ENCODE measurements at places on chromosomes 11 and 22.

- DNase-seq: no peak
Observed at GRCh38 chr22:17114173-17114897, 6.8 kb downstream of the TMEM121B start.

DNA sequence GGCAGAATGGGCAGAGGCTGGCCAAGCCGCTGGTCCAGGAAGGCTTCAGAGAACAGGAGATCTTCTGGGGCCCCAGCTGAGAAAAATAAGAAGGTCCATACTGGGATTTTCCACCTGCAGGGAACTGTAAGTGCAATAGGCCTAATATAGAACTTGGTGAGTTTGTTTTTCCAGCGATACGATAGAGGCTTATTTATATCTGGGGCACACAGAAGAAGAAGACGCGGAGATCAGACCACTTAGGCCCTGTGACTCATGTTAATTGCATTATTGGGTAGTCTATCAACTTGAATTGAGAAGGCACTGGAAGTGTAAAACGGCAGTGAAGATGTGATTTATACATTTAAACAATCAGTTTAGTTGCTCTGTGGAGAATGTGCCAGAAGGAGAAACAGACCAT, 7.7 kb upstream of the SRSF8 start:
- no peak for DNase-seq

DNA sequence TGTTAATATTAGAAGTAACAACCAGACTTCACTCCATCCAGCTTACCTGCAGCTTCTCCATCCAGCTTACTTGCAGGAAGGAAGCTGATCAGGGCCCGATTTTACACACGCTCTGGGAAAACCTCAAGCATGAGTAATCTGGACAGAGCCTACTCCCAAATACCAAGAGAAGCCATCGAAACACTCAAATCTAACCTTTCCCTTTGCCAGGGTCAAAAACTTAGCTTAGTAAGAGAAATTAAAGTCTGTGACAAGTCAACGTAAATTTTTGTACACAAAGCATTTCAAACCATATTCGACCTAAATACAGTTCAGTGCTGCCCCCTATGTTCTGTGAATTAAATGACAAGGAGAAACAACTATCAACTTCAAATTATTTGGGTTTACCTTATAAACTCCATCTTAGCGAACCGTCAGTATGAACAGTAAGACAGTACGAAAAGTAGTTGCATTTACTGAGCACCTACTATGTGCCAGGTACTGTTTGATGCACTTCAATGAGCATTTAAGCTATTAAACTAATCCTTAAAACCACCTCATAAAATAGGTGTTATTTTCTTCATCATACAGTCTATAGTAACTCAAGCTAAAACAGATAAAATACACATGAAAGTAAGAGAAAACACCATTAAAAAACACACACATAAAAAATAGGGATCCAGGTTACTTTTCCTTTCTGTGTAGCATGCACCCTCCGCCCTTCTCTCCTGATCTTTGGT, 36.9 kb downstream of the ARFGAP3 start:
- DNase-seq: peak; percentile 43

- DNase-seq: no peak
Observed at GRCh38 chr11:111765320-111765983, 737 bp downstream of the PPP2R1B start.

- no peak for DNase-seq
Observed at GRCh38 chr22:42078469-42079318, 806 bp upstream of the SMDT1 start.

DNA sequence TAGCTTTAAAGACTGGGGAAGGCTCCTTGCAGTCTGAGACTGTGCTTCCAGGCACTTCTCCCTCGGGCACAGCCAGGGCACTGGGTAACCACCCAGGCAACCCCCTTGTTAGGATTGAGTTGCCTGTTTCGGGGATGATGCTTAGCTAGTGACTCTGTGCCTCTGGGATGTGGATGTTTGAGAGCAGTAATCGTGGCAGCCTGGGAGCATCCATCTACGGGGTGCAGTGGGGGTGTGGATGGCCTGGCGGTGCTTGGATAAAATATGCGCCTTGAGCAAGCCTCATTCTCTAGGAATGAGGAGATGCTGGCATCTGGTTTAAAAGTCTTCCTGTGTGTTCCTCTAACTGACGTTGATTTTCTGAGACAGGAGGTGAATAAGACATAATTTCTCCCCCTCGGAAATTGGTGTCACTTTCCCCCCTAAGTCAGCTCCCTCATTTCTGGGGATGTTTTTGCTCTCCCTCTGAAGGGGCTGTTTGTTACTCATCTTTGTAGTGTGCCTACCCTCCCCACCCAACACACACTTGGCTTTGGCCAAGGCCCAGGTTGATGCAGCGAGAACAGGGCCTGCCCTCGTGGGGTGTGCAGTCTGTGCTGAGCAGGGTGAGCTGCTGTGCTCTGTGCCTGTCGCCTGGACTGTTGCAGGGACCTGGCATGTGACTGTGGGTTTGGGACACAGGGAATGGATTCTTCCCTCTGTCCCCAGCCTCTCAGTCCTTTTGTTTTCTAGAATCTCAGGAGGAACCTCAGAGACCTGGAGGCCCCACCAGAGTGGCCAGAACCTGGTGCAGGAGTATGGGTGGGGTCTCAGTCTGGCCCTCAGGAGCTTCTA, 2.0 kb downstream of the GNAZ start:
- DNase-seq: peak; percentile 76

DNA sequence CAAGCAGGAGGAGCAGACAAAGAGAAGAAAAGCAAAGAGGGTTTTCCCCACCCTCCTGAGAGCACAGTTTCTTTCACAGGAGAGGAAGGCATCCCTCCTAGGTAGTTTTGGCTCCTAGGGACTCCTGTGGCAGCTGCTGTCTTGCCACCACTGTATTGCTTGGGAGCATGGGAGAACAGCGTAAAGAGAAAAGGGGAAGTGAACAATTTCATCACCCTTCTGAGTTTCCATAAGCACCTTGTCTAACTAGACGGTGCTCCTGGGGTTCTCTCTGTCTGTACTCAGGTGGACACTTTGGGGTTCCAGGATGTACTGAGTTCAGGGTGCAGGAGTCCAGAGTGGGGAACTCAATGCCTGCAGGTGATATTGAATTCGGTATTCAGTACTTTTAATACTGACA, 1430.5 kb downstream of the TBC1D22A start:
- no peak for DNase-seq

DNA sequence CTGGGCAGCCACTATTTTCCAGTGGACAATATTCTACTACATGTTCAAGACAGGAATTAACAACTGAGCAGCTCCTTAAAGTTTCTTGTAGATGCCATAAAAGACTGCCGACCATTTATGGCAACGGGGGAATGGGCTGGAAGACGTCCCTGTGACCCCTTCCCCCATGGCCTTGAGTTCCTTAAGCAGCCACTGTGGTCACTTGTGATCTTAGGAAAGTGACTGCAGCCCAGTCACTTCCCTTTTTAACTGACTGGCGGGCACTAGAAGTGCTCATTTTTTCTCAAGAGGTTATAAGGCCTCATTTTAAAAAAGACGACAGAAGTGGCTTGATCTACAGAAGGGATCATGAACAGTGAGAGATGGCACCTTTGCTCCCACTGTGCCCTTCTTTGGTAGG, 153.2 kb upstream of the NARS2 start:
- DNase-seq: no peak

- peak; percentile 14 for DNase-seq
Observed at GRCh38 chr11:48141475-48142122, 75.0 kb upstream of the OR4B1 start.

DNA sequence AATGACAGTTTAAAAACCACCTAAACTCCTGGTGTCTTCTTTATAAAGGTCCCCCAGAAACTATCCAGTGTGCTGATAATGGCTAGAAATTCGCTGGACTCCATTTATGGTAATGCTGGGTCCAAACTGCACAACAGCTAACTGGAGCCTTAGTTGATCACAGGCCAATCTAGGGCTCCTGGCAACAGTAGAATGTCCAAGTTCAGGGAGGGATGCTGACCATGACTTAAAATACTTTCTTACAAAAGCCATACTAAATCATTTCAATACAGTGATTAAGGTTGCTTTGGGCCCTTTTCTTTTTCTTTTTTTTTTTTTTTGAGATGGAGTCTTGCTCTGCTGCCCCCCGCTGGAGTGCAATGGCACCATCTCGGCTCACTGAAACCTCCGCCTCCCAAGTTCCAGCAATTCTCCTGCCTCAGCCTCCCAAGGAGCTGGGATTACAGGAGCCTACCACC, 14.5 kb upstream of the GAB2 start:
- no peak for DNase-seq

- DNase-seq: no peak
Observed at GRCh38 chr11:40188848-40189247, 1270.6 kb downstream of the LRRC4C start.

- no peak for DNase-seq
Observed at GRCh38 chr22:48890693-48891554, 936.7 kb downstream of the BRD1 start.

GRCh38 chr11:107598225-107599139, 7.5 kb downstream of the ELMOD1 start:
- DNase-seq: no peak

DNA sequence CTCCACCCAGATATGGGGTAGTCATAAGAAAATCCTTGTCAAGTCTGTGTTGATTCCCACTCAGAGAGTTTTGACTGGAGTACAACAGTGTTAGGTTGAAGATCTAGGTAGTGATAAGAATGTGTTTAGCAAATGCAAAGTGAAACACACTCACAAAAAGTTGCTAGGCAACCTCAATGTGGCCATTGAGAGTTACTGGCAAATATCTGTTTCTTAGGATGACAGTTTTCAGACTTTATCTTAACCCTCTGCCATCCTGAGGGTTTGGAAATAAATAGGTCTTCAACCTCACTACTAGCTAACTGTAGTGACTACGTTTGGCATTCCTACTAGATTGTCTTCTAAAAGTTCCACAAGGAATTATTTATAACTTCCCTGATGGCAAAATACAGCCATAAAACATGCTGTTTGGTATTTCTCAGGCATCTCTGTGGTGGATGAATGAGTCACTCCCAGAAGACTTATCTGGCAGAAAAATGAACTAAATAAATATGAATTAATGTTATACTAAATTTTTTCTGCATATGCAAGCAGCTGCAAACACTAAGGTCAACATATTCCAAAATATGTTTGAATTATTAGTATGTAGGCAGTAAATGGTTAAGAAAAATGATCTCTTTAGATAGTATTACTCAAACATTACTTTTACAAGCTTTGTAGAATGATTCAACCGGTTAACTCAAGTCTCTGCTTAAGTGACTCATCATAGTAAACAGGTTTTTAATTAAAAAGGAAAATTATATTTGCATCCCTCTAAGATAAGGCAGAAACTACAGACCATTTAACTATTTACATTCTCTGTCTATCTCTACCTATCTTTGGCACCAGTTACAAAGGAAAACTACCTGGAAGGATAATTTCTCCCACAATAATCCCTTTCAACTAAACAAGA, 17.1 kb upstream of the SYTL2 start:
- peak; percentile 97 for DNase-seq

GRCh38 chr11:132858223-132858622, 674.1 kb downstream of the OPCML start:
- peak; percentile 44 for DNase-seq

- no peak for DNase-seq
Observed at GRCh38 chr11:11966354-11966741, 42.1 kb downstream of the DKK3 start.

GRCh38 chr22:17627961-17628405, 566 bp downstream of the ATP6V1E1 start:
- no peak for DNase-seq

- no peak for DNase-seq
Observed at GRCh38 chr22:42340829-42341383, 70.5 kb upstream of the TCF20 start.

- peak; percentile 81 for DNase-seq
Observed at GRCh38 chr22:36546932-36547331, 18.0 kb upstream of the EIF3D start.

GRCh38 chr11:112159098-112160065, 4.5 kb downstream of the IL18 start:
- no peak for DNase-seq

- DNase-seq: peak; percentile 87
Observed at GRCh38 chr11:109026891-109027489, 362.1 kb downstream of the DDX10 start.

- peak; percentile 94 for DNase-seq
Observed at GRCh38 chr11:12769834-12770345, 95.7 kb downstream of the TEAD1 start.

DNA sequence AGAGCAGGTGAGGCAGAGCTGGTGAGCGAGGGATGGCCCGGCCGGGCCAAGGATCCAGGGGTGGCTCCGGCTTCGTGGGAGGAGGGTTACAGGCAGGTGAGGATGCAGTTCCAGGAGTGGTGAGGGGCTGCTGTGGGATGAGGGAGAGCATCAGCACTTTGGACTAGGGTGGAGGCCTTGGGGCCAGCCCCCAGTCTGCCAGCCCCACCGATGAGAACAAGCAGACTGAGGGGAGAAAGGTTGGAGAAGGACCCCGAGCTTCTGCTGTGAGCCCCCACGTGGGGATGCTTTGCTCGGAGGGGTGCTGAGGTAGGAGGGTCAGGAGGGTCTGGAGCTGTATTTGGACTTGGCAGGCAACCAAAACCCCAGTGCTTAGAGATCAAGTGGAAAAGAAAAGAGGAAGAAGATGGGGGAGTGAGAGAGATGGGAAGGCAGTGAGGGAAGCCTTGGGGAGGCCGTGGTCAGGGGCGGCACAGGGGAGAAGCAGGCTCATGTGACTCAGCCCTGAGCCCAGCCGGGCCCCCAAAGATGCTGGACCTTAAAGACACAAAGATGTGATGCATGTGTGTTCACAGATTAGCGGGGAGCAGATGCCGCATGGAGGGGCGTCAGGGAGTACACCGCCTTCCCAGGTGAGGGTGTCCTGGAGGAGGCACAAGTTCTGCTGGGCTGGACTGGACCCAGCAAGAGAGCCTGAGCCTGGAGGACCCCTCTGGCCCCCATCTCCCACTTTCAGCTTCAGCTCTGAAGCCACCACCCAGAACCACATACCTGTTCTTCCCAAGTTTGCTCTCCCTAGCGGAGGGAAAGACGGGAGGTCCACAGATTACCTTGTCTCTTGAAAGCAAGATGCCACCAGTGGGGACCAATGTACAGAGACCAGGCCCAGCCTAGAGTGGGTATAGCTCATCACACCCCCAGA, 91.3 kb downstream of the CDKN1C start:
- DNase-seq: no peak

DNA sequence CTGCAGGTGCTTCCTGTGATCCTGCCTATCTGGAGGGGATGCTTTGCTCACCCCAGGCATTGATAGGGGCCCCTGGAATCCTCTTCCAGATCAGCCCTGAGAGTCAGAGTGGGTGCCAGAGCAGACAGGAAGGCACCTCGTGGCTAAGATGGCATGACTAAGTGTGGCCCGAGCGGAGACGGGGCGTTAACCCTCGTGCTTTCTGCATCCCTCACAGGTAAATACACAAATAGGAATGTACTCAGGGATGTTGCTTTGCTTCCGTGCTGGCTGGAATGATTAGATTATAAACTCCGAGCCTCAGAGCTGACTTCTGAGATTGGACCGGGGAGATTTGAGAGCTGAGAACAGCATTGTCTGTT, 312.7 kb upstream of the B3GAT1 start:
- no peak for DNase-seq

All from fibroblast of skin of back (primary cell).